Renal cortical epithelial cell (primary cell): ENCODE measurements at places on chromosomes 11 and 22.
A peak's percentile ranks its signal among the peaks of the same experiment; 100 is the strongest.

- peak; percentile 72 for DNase-seq
Measured at GRCh38 chr11:36222831-36223635, 66.2 kb downstream of the COMMD9 start.

DNA sequence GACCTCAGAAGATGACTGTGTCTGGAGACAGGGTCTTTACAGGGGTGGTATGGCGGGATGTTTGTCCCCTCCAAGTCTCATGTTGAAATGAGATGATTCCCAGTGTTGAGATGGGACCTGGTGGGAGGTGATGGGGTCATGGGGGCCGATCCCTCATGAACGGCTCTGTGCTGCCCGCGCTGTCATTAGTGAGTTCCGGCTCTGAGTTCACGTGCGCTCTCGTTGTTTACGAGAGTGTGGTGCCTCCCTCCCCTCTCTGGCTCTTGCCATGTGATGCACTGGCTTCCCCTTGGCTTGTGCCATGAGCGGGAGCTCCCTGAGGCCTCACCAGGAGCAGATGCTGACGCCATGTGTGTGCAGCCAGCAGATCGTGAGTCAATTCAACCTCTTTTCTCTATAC, 830.8 kb downstream of the TBC1D22A start:
- no peak for DNase-seq

GRCh38 chr11:46890665-46891064, 27.7 kb downstream of the LRP4 start:
- DNase-seq, result peak; percentile 21

DNA sequence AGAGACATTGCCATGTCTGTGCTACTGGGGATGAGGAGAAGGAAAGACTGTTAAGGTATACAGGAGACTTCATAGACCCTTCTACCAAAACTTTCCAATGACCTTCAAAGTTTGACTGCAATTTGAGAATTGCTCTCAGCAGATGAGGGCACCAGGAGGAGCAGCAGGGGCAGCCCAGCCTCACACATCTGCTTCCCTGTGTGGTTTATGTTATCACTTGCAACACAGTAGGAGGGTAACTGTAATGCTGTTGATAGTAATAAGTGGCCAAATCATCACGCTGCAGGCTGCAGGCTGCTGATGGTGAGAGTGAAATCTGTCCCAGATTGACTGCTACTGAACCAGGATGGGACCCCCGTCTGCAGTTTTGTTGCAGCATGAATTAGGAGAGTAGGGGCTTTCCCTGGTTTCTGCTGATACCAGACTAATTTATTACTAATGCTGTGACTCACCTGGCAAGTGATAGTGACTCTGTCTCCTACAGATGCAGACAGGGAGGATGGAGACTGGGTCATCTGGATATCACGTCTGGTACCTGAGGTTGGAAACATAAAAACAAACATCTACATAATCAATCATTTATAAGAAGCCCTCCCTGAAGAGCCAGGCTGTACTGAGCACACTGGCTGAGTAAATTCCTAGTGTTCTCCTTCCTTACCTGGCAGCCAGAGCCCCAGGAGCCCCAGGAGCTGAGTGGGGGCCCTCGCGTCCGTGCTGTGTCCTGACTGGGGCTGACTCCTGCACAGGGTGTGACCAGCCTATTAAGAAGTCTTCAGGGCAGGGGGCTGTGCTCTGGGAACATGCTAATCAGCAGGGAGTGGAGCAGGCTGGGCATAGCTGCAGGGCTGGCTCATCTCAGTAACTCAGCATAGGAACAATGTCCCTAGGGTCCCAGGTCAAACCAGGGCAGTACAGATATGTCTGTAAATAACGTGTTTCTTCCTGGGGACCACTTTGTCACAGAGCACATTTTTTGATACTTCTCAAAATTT, 74.4 kb downstream of the GAB4 start:
- DNase-seq, result no peak

GRCh38 chr11:40292721-40293508, 1166.5 kb downstream of the LRRC4C start:
- no peak for DNase-seq

- peak; percentile 27 for DNase-seq
Measured at GRCh38 chr22:43848366-43849171, 13.7 kb downstream of the SULT4A1 start.

GRCh38 chr22:20395907-20396287, 1.9 kb downstream of the ZNF74 start:
- DNase-seq, result no peak

GRCh38 chr11:21614961-21615360, 577.9 kb upstream of the ANO5 start:
- no peak for DNase-seq

GRCh38 chr11:62479631-62480201, 60.9 kb downstream of the SCGB1A1 start:
- DNase-seq, result no peak

GRCh38 chr22:17176715-17177114, 17.6 kb upstream of the HDHD5 start:
- no peak for DNase-seq

DNA sequence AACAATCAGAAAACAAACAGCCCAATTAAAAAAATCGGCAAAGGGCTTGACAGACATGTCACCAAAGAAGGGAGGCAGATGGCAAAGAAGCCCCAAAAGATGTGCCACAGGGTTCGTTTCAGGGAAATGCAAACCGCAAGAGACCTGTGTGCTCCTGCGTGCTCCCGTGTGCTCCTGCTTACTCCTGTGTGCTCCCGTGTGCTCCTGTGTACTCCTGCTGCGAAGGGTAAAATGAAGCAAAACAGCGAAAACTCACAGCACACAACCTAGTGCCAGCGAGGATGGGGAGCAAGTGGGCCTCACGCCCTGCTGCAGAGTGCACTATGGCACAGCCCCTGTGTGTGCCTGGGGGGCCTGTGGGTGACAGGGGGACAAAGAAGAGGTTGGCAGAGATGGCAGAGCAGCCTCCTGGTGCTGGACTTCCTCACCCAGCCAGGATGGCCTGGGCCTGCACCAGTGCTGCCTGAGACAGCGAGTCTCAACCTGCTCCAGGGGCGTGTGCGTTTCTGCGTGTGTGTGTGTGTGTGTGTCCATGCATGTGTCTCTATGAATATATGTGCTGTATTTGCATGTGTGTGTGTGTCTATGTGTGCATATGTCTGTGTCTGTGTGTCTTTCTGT, 14.0 kb downstream of the ASCL2 start:
- no peak for DNase-seq

GRCh38 chr11:37861671-37862070, 1263.6 kb upstream of the RAG2 start:
- no peak for DNase-seq

- DNase-seq, result no peak
Measured at GRCh38 chr22:21978564-21979386, 3.8 kb downstream of the TOP3B start.

- DNase-seq, result no peak
Measured at GRCh38 chr11:119783466-119784400, 54.7 kb upstream of the NECTIN1 start.

- DNase-seq, result no peak
Measured at GRCh38 chr11:25902476-25902875, 429.5 kb upstream of the ANO3 start.

GRCh38 chr11:75616281-75616680, 52.6 kb downstream of the MAP6 start:
- DNase-seq, result no peak

DNA sequence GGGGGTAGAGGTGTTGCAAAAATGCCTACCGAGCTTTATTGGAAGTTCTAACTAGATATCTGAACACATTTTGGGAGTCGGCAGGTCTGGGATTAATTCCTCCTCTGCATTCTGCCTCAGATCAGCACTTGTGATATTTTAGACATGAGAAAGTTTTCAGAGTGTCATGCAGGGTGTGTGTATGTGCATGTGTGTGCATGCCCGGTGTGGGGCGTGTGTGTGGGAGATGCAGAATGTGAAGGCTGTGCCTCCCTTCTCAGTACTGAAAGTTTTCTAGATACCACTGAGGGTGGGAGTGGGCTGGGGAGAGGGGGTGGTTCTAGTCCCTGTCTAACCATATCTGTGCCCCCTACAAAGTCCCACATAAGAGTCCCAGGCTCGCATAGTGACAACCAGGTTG, 180.0 kb upstream of the NTM start:
- DNase-seq, result no peak

DNA sequence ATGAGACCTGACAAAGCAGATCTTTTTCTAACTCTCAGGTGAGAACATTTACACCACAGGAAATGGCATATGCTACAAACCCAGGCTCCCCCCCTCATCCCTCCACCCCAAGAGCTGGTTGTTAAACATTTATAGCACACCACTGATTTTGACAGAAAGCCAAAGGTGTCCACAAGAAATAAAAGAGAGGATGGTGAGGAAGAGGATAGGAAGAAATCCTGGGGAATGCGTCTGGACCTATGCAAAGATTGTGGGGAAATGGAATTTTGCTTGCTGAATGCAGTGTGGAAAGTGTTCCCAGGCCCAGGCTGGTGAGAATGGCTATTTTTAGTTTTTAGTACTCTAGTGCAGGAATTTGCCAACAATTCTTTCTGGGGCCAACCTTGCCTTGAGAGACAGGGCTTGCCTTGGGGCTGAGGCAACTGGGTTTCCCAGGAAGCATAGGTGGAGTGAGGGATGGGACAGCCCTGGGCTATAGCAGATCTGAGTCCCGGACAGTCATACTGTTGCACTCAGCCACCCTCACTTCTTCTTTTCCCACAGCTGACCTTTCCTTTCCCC, 163.9 kb downstream of the ADAMTS15 start:
- peak; percentile 75 for DNase-seq

DNA sequence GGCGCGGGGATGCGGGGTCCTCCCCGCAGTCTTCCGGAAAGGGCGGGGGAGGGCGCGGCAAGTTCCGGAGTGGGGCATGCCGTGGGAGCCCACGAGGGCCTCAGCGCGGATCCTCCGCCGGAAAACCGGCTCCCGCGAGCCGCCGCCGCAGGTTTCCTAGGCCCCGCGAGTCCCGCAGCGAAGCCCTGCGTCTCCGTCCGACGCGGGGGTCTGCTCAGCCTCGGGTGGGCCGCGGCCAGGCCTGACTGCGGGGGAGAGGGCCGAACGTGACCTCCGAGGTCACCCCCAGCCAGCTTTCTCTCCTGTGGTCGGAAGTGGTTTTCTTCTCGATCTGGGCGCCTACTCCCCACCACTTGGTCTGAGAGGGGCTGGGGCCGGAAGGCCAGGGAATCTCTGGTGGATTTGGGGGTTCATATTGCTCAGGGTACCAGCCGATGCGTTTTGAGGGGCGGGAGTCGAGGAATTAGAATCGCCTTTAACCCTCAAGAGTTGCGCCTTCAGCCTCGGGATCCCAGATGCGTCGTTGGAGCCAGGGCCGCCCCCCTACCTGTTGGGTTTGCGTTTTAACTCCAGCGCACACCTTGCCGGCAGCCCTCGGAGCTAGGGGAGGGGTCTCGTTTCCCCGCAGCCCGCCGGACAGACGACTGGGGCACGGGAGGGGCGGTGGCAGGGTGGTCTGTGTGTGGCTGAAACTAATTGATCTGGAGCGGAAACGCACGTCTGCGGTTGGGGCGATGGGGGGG, 3.6 kb upstream of the CCND1 start:
- DNase-seq, result no peak

DNA sequence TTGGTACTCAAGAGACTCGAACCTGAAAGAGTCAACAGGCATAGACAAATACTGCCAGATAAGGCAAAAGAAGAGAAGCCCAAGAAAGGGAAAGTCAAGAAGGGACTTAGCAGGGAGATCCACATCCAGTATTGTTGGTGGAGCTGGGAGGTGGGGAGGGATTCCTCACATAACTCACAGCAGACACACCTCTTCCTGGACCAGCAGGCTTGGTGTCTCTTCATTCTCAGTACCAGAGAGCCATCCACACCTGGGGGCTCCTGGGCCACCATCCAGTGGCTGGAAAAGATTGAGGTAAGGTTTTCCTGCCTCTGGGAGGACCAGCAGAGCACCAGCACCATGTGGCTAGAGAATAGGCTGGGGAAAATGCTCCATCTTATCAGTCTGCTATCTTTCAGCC, 161.6 kb upstream of the SESN3 start:
- no peak for DNase-seq

GRCh38 chr11:45725776-45726492, 60.5 kb upstream of the CHST1 start:
- DNase-seq, result no peak

- DNase-seq, result no peak
Measured at GRCh38 chr11:116537709-116538108, 235.1 kb downstream of the BUD13 start.

GRCh38 chr11:791658-792534, 2.0 kb upstream of the CEND1 start:
- DNase-seq, result no peak

GRCh38 chr11:78688460-78688859, 113.8 kb upstream of the NARS2 start:
- DNase-seq, result peak; percentile 3

GRCh38 chr11:86211619-86212018, 32.9 kb upstream of the EED start:
- DNase-seq, result no peak

- DNase-seq, result no peak
Measured at GRCh38 chr11:120917559-120918239, 106.2 kb upstream of the TBCEL start.

- peak; percentile 67 for DNase-seq
Measured at GRCh38 chr22:41256254-41257253, 15.8 kb upstream of the CHADL start.

- peak; percentile 38 for DNase-seq
Measured at GRCh38 chr11:126544108-126545056, 188.9 kb downstream of the ST3GAL4 start.

- no peak for DNase-seq
Measured at GRCh38 chr11:113877670-113878055, 2.3 kb upstream of the USP28 start.

DNA sequence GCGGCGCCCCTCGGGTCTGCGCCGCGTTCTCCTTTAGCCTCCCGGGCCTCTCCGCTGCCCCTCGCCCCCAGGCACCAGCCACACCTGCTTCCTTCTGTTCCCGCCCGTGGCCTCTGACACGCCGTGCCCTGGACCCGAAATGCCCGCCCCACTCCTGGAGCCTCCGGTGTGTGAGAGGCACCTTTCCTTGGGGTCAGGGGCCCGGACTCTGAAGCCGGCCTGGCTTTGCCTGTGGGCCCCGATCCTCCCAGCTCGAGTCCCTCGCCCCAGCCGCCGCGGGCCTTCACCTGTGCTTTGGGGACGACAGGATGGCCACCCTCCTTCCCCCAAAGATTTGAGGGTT, 661 bp upstream of the CDPF1 start:
- no peak for DNase-seq
